ENCODE measurements at places on chromosomes 16 and 17.
A peak's percentile ranks its signal among the peaks of the same experiment; 100 is the strongest.

DNA sequence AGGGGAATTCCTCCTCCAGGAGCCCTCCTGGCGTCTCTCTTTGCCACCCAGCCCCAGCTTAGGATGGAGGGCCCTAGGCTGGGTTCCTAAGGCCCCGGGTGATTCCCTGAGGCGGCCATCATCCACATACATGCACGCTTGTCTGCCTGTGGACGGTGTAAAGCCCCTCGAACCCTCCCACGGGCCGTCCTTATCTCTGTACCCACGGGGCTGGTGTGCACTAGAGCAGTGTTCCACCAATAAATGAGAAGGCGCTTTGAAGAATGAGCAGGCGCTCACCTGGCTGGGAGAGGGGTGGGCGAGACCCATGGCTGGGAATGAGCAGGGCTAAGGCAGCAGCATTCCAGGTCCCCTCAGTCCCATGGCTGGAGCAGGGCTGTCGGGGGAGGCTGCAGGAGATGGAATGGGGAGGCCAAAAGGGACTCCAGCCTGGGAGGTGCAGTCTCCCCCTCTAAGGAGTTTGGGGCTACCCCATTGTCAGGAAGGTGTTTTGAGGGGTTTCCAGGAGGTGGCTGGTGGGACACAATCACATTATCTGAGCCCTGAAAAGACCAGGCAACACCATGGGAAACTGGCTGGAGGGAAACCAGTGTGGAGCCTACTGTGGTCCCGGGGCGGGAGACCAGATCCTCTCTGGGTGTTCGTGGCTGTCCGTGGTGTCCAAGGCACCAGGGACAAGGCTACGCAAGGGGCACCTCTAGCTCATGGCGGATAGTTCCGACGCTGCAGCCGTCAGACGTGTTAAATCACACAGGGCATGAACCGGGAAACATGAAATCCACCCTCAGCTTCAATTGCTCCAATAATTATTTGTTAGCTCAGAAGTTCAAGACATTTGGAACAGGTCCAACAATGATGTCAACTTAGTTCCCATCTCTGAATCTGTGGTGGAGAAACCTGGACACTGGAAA, 87.5 kb upstream of the DNAH17 start:
- no peak for DNase-seq

- no peak for DNase-seq
These were observed 47.8 kb upstream of the RASL10B start for GRCh38 chr17:35683591-35683990.

GRCh38 chr17:64281962-64282752, 19.1 kb upstream of the TEX2 start:
- DNase-seq = peak; percentile 72

DNA sequence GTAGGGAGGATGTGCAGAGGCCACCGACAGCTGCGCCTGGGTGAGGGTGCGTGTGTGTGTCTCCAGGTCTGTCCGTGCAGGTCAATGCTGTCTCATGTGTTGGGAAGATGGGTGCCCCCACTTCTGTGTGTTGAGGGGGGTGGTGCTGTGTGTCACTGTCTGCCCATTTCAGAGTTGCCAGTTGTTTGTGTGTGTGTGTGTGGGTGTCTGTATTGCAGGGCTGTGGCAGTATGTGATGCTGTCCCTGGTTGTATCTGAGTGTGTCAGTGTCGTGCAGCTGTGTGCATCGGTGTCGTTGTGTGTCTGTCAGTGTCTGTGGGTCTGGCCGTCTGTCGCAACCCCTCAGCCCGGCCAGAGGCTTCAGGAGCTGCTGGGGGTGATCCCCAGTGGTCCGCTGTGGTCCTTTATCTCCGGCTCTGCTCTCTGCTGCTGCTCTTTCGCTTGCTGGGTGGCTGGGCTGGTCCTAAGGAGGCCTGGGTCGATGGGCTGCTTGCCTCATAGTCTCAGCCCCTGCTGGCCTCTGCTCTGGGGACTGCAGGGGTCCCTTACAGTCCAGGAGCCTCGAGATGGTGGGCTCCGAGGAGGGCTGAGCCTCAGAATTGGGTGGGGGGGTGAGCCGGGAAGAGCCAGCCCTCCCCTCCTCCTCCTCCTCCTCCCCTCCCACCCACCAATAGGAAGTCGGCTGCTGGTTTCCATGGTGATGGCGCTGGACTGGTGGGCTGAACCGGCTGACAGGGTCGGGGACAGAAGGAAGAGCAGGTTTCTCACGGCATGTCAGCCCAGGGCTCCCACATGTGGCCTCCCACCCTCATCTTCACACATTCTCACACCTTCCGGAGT, at the start of gene TSPOAP1:
TSPOAP1 (minus strand) TSS at position 601 of the 840 bp plus-strand sequence. CDS start 875 bp downstream, outside the sequence.
- no peak for DNase-seq

GRCh38 chr17:43839670-43840108, 6.7 kb upstream of the MPP3 start:
- no peak for DNase-seq

GRCh38 chr16:50351116-50351515, 17.7 kb downstream of the BRD7 start:
- no peak for DNase-seq

GRCh38 chr17:69144331-69145255, 2.9 kb upstream of the ABCA6 start:
- no peak for DNase-seq

- no peak for DNase-seq
These were observed 340.6 kb downstream of the CA10 start for GRCh38 chr17:51817955-51818354.

GRCh38 chr17:49821466-49821865, 26.4 kb downstream of the TAC4 start:
- DNase-seq = no peak

GRCh38 chr16:12461201-12461600, 342.5 kb downstream of the CPPED1 start:
- no peak for DNase-seq

DNA sequence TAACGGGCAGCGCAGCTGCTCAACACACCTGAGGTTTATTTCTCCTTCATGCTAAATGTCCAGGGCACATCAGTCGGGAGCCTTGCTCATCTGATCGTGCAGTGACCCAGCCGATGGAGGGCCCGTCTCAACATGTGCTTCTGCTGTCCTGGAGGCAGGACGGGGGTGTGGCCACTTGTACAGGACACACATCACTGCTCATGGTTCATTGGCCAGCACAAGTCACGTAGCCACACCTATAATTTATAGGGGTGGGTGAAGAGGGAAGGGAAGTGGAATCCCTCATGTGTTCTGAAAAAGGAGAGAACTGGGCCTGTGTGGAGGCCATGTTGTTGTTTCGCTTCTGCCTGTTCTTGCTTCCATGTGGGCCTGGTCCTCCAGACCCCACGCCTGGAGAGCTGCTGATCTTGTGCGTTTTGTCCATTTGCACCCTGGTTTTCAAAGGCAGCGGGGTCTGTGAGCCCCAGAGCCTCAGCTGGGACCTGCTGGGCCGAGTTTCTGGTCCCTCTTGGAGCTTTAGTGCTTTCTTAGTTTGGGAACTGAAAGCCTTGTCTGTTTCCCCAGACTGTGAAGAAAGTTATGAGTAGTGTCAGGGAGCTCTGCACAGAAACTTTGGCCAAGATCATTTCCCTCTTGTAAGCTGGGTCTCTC, 60.5 kb downstream of the CMIP start:
- no peak for DNase-seq

GRCh38 chr17:47806026-47806912, 15.3 kb downstream of the OSBPL7 start:
- no peak for DNase-seq

DNA sequence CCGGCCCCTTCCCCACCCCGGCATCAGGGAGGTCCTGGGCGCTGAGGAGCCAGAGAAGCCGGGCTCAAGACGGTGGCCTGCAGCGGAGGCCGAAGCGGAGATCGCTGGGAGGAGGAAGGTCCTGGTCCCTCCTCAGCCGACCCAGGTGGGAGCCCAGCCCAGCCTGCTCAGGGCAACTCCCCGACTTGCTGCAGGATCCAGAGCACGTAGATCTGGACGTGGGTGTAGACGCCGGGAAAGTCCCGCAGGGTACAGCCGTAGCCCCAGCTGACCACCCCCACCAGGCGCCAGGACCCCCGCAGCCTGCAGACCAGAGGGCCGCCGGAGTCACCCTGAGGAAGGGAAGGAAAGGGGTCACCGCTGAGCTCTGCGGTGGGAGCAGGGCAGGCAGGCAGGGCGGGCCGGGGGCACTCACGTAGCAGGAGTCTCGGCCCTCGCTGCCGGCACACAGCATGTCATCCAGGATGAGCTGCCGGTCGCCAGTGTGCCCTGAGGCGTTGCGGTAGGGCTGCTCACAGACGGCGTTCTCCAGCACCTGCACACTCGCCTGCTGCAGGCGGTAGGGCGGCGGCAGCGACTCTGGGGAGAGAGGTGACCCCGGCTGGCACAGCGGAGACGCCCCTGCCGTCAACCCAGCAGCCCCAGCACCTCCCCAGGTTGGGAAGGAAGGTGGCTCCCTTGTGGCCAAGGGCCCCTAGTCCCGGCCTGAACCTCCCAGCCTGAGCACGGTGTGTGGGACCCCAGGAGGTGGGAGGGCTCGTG, 5.4 kb downstream of the TPSD1 start:
- DNase-seq = no peak

GRCh38 chr16:65604771-65605170, 482.9 kb upstream of the CDH11 start:
- no peak for DNase-seq

DNA sequence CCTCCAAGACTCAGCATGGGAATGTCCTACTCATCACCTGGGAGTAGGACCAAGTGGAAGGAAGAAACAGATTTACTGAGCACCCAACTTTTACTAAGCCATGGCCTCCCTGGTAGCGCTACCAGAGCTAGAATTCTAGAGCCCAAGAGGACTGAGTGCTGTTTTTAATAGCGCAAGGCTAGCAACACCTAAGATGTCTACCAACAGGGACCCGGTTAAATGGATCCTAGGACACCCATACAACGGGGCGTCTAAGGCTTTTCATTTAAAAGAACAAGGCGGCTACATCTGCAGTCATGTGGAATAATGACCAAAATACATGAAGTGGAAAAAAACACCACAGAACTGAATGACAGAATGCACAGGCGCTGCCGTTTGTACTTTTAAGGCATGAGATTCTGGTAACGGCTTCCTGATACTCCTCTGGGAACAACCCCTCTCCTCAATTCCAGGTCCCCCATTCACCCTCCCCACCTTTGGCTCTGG, 5.1 kb downstream of the GGA2 start:
- DNase-seq = peak; percentile 39

DNA sequence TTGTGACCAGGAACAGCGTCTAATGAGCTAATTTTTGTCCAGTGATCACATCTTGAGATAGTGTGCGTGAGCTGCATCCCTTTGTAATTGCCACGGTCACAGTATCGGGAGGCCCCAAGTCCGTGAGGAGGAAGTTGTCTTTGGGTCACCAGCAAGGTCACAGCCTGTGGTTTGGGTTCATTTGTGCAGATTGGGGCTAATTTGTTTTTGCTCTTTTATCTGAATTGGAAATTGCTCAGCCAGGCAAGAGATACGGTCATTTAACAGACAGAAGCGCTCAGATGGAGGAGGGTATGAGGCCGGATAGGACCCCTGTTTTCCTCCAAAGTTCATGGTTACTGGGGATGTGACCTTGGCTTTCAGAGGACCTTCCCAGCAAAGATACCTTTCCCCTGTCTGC, 174.1 kb downstream of the SNX29 start:
- no peak for DNase-seq

GRCh38 chr17:9432934-9433421, 142.6 kb downstream of the STX8 start:
- DNase-seq = peak; percentile 29

GRCh38 chr17:63701868-63702720, 2.2 kb upstream of the LIMD2 start:
- no peak for DNase-seq

DNA sequence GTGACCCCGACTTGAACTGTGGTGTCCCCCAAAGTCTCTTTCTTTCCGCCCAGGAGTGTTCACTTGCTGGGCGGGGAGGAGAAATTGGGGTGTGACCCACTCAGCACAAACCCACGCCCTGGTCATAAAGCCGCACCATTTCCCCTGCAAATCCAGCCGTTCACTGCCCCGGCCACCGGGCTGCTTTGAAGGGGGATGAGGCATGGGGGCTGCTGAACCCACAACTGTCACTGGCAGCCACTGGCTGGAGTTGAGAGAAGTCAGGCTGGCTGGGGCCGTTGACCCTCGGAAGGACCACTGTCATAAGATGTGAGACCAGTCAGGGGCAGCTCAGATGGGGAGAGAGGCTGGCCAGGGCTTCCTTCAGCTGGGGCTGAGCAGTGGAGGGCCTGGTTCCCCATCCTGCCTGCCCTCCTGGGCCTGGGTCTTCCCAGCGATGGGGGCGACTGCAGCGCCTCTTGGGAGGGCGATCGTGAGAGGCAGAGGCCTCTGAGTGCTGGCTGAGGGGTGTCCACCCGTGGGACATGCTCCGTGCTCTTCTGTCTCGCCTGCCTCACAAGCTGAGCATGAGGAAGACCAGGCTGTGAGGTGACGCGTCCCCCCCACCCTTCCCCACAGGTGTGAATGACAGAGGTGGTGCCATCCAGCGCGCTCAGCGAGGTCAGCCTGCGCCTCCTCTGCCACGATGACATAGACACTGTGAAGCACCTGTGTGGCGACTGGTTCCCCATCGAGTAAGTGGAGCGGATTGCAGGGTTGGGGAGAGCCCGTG, 19.5 kb downstream of the C16orf90 start:
- DNase-seq = no peak

DNA sequence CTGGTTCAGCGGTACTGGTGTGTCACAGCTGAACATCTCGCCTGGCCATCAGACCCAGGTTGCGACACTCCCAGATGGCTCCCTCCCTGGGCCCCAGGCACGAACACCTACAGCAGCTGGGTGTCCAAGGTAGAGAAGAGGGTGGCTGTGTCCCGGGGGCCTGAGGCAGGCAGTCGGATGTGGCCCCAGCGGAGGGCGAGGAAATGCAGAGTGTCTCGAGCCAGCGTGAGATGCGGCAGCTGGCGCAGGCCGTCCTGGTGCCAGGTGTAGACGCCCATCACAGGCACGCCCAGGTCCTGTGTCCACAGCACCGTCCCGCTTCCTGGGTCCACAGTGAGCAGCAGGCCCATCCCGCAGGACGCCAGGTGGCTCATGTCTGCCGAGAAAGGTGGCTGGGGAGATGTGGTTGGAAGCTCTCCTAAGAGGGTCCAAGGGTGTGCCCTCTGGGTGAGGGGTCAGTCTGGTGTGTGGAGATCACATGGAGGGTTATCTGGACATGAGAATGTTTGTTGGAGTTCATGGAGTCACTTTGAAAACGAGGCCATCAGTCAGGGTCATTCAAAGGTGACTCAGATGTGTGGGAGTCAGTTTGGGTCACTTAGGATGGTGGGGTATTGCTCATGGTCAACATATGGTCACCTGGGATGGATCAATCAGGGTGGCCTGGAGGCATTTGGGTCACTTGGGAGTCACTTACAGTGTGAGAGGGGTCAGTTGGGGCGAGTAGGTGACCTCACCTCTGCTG, 8.1 kb downstream of the ERN2 start:
- DNase-seq = no peak

- DNase-seq = no peak
These were observed 2.7 kb upstream of the NHERF2 start for GRCh38 chr16:2024032-2024420.

GRCh38 chr17:13546851-13547250, 54.9 kb downstream of the HS3ST3A1 start:
- no peak for DNase-seq
